ENCODE measurements at places on chromosomes 2 and 18.

GRCh38 chr2:118761771-118762170, 85.7 kb downstream of the EN1 start:
- no peak for DNase-seq

DNA sequence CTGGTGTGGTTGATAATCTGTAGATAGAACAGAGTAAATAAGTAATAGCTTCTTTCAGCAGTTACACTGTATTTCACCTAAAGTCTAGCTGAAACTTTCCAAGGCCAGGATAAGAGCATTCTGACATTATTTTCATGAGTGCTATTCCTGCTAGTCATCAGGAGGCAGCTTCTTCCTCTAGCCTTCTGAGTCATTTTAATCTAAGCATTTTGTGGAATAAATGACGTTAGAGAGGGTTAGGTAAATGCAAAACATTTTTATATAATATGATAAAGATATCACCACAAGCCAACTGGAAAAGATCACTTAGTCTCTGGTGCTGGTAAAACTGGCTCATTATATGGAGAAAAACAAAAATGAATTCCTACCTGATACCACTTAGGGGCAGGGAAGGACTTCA, 138.5 kb downstream of the MEP1B start:
- no peak for DNase-seq

DNA sequence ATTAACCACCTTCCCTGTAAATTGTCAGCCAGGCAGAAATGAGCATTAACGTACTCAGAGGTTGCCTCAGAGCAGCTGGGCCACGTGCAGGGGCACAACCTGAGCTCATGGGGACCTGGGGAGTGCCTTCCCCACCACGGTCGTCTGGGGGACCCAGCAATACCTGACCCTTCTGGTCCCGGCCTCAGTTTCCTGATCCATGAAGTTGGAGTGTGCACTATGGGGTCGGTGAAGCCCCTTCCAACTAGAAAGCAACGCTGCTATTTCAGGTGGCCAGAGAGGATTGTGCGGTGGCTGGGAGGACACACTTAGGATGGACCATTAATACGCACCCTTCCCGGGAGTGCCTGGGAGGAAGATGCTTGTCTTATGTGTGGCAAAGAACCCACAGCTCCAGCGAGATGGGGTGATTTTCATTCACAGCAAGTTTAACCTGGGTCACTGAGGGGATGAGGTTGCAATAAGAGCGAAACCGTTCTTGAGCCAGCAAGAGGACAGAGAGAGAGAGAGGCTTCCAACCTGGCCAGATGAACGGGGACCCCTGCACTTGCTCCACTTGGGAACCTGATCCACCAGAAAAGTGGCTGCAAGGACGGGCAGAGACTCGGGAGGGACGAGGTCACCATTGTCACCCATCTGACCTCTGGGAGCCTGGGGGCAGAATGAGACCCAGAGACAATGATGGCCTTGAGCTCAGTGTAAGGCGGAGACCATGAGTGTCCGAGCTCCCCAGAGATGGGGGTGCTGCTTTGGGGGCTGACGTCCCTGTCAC, 36.2 kb downstream of the NGEF start:
- DNase-seq = no peak

DNA sequence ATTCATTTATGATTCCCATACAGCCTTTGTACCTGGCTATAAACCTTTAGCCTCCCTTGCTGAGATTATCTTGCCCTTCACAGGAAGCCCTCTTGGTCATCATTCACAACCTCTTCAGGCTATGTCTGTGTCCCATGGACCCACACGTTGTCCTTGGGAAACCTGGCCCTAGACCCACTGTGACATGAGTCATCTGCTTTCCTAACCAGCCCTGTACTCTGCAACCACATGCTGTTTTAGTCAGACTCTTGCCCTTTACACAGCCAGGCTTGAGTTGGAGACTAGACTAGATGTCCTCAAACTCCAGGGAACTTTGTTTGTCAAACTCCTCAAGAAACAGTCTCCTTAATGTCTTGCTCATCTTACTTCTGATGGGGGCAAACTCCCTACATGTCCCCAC, 229.3 kb upstream of the ZSWIM2 start:
- DNase-seq = no peak

DNA sequence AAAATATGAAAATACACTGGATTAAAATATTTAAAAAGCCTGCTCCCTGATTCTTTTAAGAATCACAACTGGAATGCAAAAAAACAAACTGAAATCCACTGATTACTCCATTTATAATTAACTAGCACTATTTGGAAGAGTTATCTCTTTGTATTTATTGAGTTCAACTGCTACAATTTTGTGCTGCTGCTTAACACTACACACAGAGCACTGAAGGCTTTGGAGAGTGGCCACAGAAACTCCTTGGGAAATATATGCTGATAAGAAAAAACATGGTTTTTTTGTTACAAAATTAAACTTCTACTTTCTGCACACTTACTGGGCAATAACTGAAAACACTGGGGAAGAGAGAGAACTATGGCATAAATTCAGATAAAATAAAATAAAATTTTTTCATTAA, 19.8 kb upstream of the BZW1 start:
- no peak for DNase-seq

GRCh38 chr18:56112013-56112749, 524.2 kb upstream of the TCF4 start:
- no peak for DNase-seq

GRCh38 chr18:45860492-45860891, 35.0 kb downstream of the SIGLEC15 start:
- DNase-seq = no peak

GRCh38 chr2:63596401-63596883, 7.7 kb downstream of the MDH1 start:
- no peak for DNase-seq

DNA sequence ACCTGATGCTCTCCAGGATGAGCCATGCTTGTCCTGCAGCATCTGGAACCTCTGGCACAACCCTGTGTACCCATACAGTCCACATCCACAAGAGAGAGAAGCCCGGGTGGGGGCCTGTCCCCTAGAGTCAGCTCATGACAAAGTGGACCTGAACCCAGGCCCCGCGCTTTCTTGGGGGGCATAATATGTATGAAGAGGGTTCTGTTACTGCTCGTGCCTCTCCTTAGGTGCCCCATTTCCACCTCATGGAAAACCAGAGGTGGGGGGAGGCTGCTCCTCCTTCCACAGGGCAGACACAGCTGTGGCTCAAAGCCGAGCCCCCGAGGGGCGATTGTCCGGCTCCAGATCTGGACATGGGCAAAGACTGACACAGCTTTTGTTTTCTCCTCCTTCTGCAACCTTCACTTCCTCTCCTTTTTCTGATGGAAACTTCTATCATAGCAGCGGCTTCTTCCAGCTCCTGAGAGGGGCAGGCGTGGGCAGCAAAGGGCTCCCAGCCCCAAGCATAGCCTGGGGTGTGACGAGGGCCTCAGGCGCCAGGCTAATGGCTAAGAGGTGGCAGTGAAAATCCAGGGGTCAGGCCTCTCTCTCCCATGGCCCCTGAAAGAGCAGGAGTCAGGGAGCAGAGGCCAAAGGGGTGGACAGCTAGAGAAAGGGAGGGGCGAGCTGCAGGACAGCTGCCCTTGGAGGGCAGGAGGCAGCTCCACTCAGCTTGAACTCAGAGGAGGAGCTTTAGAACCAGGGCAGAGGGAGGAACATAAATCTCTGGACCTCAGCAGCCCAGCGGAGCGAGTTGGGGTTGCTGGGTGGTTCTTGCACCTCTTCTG, 155.5 kb downstream of the ZFP36L2 start:
- DNase-seq = no peak

DNA sequence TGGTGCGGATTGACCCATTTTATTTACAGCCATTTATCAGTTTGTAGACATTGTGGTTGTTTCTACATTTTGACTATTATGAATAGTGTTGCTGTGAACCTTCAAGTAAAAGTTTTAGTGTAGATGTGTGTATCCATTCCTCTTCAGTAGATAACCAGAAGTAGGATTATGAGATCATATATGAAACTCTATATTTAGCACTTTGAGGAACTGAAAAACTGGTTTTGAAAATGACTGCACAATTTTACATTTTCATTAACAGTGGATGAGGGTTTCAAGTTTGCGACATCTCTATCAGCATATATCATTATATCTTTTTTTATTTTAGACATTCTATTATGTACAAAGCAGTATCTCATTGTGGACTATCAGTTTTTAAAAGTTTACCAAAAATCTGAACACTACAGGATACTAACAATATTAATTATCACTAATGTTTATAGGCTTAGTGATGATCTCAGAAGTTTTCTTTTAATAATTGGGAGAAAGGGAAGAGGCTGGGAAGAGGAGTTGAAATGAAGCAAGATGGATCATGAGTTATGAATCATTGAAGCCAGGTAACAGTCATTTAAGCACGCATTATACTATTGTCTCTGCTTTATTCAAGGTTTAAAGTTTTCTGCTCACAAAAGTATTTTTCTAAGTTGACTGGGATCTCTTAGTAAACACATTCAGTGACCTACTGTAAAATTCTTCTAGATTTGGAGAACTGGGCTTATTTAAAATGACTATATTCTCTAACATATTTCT, 329.0 kb upstream of the LRATD1 start:
- DNase-seq = no peak

DNA sequence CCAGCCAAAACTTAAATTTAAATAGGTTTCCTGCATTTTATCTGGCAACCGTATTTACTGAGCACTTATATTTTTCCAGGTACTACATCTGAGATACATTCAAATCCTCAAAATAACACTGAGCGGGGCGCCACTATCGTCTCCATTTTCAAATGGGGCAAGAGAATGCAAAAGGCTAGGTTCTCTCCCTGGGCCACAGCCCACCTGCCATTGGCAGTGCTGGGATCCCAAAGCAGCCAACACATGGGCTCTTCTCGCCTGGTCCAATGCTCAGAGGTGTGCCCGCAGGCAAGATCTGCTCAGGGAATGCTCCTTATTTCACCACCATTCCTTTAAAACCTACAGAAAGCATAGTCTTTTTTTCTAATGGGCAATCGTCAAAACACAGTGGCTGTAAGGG, 11.3 kb upstream of the ID2 start:
- no peak for DNase-seq

DNA sequence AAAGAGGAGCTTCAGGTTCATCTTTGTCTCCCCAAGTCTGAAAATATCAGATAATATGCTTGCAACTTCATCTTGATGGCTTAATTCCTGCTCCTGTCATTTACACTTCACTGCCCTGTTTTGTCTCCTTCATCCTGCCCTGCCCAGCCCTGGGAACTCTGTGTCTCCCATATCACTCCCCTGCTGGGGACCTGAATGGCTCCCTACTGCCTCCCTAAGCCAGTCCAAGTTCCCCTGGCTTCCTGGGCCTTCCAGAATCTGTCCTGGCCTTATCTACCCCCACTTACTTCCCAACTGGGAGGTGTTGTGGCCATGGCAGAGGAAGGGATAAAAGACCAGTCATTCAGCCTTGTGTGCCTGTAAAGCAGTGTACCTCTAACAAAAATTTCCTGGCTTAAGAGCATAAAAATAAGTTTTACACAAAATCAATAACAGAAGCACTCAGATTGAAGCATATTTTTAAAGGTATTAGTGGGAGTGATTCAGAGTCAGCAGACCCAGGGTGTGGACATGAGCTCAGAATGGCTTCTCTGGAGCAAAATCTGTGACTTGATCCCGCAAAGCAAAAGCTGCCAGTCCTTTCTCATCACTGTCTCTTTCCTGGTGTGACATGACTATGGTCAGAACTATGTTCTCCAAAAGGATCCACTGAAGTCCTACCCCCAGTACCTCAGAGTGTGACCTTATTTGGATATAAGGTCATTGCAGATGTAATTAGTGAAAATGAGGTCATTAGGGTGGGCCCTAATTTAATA, 59.1 kb downstream of the INO80C start:
- no peak for DNase-seq

- DNase-seq = no peak
These were observed 8.8 kb downstream of the SIGLEC15 start for GRCh38 chr18:45834306-45834705.

DNA sequence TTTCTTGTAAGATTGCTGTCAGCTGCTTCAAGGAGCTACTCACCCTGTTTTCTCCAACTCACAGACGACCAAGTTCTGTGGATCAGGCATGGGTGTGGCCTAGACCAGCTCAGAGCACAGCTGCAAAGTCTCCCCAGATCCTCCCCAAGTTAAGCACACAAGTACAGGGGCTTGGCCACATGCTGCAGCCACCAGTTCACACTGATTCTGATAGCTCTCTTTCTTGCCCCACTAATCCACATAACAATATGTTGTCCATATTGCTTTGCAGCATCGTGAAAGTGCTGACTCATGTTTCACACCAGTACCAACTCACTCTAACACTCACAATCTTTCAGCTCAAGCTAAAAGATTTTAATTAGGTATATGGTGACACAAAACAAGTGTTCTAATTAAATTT, 437.0 kb downstream of the PARD3B start:
- no peak for DNase-seq

DNA sequence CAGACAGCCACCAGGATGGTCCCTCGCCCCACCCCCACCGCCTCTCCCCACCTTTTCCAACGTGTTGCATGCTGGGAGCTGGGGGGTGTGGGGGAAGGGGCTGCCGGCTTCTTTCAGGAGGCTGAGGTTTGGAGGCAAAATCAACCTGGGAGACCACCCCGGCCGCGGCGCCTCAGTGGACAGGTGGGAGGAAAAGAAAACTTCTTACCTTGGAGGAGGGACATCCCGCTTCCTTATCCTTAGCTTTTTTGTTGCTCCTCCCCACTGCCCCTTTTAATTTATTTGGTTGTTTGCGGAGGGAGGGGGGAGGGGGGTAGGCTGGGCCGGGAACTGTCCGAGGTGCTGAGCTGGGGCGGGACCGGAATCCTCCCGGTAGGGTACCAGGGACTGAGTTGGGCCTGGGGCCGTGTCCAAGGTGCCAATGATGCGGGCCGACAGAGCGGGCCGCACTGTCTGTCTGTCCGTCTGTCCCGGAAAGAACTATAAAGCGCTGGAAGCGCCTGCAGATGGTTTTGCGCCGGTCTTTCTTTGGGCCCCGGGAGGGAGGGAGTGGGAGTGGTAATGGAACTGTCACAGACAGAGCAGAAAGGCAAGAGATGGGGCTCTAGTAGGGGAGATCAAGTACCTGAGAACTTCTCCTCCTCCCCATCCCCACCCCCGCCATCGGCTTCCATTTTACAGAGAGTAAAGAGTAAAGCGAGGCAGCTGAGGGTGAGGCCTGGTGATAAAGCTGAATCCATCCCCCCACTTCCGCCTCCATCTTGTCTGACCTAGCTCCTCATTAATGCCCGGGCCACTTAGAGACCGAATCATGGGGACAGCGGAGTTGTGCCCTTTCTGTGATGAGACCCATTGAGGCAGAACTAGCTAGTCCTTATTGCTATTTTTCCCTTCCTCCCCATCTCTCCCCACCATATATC, 2.4 kb downstream of the CDK5R2 start:
- no peak for DNase-seq

DNA sequence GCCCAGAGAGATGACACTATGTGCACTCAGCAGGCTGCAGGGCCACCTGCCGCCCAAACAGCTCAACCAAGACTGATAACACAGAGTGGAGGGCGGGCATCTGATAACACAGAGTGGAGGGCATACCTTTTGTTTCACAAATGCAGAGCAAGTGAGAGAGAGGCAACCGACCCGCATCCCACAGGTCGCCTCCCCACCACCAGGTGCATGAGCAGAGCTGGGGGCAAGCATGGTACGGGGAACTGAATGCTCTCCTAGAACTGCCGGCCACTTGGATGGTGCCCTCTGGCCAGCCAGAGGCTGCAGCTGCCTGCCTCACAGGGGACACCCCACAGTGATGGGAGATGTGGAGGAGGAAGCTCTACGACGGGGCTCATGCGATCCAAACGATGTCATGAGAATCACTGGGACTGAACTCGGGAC, 49.5 kb downstream of the ANO7 start:
- DNase-seq = no peak

Measured in SW 1271 (cell line).